ENCODE measurements at places on chromosomes 1 and 21. TPM values are rescaled to one million over a fixed set of nuclear protein-coding genes. Genes with fewer than 3 reads are reported as not detected.

The OVAAL gene
- 2.0 TPM for total RNA-seq

The BOLA1 gene
- total RNA-seq = 15.3 TPM

The CTSS gene
- total RNA-seq = 38.4 TPM

The HEYL gene
- 19.8 TPM for total RNA-seq

The ZNF692 gene
- 20.8 TPM for total RNA-seq

The CYP4X1 gene
- 1.5 TPM for total RNA-seq

The SPRR2G gene
- not detected for total RNA-seq

The COL24A1 gene
- total RNA-seq = 1.6 TPM

The ORC1 gene
- total RNA-seq = 0.46 TPM

All from Right ventricle myocardium inferior (tissue), 1 donor.